ENCODE measurements at places on chromosomes 5 and 9. TPM values are rescaled to one million over a fixed set of nuclear protein-coding genes. Genes with fewer than 3 reads are reported as not detected.

Gene LRRTM2
- not detected for total RNA-seq

Gene SLC34A3
- total RNA-seq, result not detected

Gene DBH
- total RNA-seq, result not detected

Gene CDX1
- total RNA-seq, result not detected

Gene TSSK1B
- total RNA-seq, result 0.11 TPM

Gene CER1
- total RNA-seq, result not detected

Gene RNF180
- total RNA-seq, result 14.1 TPM

DNA sequence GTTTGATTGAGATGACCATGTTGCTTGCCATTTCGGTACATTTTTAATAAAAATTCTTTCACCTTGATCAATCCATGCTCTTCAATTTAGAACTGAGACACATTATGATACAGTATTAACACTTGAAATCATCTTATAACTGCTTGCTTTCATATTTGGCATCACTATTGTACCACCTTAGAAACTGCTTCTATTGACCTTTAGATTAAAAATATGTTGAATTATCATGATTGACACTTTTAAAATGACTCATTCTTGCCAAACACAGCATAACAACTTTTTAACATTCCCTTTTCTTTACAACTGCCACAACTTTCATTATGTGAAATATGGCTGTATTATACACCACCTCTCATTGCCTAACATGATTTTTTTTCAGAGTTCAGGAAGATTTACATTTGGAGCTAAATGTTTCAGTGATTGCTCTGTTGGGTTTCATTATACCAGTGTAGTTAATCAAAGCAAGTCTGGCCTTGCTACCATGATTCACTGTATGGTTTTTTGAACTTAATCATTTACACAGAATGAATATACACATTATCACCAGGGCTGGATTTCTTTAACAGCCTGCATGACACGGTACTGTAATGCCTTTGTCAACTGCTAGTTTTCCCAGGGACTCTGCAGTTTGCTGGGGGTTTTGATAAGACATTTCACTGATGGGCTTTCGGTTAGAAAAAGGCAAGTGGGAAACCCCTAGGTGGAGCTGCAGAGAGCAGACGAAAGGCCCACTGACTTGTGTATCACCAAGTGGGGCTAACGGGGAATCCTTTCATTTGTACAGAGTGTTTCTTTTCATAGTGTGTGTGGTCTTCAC, 93.6 kb upstream of the TLE4 start:
- no peak for DNase-seq
- no peaks in the 10 kb centered on the region for H3K27me3 ChIP-seq
- no peaks in the 10 kb centered on the region for H3K36me3 ChIP-seq
- no peaks in the 10 kb centered on the region for H3K4me1 ChIP-seq

DNA sequence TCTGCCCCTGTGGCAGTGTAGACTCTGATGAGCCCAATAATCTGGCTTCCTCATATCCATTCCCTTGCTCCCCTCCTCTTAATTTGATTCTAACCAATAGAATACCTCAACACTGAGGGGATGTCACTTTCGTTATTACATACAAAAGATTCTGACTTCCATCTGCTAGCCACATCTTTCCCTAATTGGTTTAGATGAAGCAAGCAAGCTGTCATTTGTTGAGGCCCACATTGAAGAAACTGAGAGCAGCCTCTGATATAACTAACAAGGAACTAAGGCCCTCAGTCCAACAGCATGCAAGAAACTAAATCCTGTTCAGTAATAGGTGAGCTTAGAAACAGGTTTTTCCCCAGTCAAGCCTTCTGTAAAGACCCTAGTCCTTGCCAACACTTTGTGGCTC, 5.8 kb downstream of the ADAMTS6 start:
- DNase-seq, result no peak
- no peak overlapping the region for H3K4me3 ChIP-seq
- H3K27me3 ChIP-seq, result no peaks in the 10 kb centered on the region
- no peaks in the 10 kb centered on the region for H3K36me3 ChIP-seq
- H3K27ac ChIP-seq, result no peak overlapping the region
- H3K4me1 ChIP-seq, result no peaks in the 10 kb centered on the region

GRCh38 chr5:112142769-112143270, 276.3 kb downstream of the EPB41L4A start:
- H3K27ac ChIP-seq, result no peak overlapping the region
- H3K4me3 ChIP-seq, result no peak overlapping the region
- no peaks in the 10 kb centered on the region for H3K27me3 ChIP-seq
- no peaks in the 10 kb centered on the region for H3K36me3 ChIP-seq
- peak; percentile 55 for DNase-seq

GRCh38 chr9:113558632-113559502, 95.3 kb downstream of the RGS3 start:
- peak overlapping the region; percentile 64 for H3K27ac ChIP-seq
- no peak overlapping the region for H3K4me3 ChIP-seq
- peaks cover 74% of the 10 kb centered on the region for H3K4me1 ChIP-seq
- DNase-seq, result peak; percentile 89
- no peaks in the 10 kb centered on the region for H3K27me3 ChIP-seq
- no peaks in the 10 kb centered on the region for H3K36me3 ChIP-seq

DNA sequence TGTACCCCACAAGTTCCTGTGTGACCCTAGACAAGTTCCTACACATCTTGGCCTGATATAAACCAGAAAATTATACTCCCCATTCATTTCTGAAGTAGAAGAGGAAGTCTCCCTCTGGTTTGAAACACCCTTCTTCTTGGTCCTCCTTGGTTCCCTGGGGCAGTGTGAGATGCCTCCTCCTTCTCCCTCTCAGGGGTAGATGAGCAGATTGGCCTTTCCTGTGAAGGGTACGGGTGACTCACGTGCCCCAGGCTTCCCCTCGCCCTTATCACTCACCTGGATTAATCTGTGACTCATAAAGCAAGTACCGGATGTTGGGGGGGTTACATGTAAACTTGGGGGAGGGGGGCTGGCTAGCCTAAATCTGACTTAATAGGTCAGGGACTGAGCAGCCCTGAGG, 11.1 kb upstream of the AQP3 start:
- no peaks in the 10 kb centered on the region for H3K36me3 ChIP-seq
- H3K4me1 ChIP-seq, result peaks cover 7% of the 10 kb centered on the region
- DNase-seq, result no peak
- H3K4me3 ChIP-seq, result no peak overlapping the region
- no peaks in the 10 kb centered on the region for H3K27me3 ChIP-seq

DNA sequence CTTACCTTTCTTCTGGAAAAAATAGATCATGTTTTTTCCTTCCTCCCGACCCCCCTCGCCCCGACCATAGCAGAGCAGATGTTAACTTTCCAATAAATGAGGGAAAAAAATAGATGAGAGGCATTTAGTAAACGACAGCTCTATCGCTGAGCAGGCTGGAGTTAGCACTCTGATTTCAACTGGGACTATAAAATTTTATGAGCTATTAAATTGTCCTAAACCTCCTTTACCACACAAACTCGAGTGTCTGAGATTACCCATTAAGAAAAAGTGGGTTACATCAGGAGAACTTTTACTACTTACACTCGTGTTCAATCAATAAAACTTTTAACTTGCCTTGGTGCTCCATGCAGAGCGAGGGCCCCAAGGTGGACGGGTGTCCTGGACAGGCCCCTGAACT, 59.8 kb upstream of the RNU6ATAC start:
- H3K4me1 ChIP-seq, result no peaks in the 10 kb centered on the region
- H3K36me3 ChIP-seq, result no peaks in the 10 kb centered on the region
- no peaks in the 10 kb centered on the region for H3K27me3 ChIP-seq
- no peak overlapping the region for H3K4me3 ChIP-seq

- no peak overlapping the region for H3K4me3 ChIP-seq
- DNase-seq, result no peak
- H3K27me3 ChIP-seq, result no peaks in the 10 kb centered on the region
- H3K36me3 ChIP-seq, result no peaks in the 10 kb centered on the region
These were observed 33.8 kb downstream of the FANCC start for GRCh38 chr9:95283673-95284072.

GRCh38 chr9:71793386-71794105, 25.2 kb upstream of the CEMIP2 start:
- H3K4me3 ChIP-seq, result no peak overlapping the region
- no peak for DNase-seq
- no peaks in the 10 kb centered on the region for H3K27me3 ChIP-seq

DNA sequence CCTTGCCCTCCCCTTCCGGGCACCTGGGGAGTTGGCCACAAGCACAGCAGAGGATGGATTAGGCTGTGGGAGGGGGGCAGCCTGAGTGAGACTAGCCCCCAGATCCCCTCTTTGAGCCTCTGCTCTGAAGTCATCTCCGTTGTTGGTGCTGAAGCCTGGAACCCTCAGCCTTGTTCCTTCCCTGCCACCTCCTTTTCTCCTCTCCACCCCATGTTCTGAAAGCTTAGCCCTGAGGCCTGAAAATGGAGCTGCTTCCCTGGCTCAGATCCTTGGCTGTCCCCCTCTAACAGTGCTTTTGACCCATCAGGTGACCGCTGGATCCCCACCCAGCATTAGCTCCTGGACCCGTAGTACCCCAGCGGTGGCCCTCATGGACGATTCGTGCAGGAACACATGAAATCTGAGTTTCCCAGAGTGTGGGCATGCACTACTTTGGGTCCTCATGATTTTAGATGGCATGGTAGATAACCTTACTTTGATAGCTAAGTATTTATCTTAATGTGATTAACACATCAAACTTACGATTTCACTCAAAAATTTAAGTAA, 21.6 kb upstream of the ANGPTL2 start:
- H3K27ac ChIP-seq, result no peak overlapping the region
- H3K4me1 ChIP-seq, result peaks cover 45% of the 10 kb centered on the region
- DNase-seq, result no peak
- no peak overlapping the region for H3K4me3 ChIP-seq

DNA sequence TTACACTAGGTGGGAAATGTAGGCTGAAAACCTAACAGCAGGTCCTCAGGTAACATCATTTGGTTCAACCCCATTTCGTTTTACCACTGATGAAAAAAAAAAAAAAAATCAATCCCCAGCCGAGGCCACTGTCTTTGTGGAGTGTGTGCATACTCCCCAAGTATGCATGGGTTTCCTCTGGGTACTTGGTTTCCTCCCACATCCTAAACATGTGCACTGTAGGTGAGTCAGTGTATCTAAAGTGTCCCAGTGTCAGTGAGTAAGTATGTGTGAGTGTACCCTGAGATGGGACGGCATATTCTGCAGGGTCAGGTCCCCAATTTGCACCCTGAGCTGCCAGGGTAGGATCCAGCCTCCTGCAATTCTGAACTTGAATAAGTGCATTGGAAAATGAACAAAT, 966.5 kb upstream of the DMAC1 start:
- H3K27me3 ChIP-seq, result no peaks in the 10 kb centered on the region
- no peaks in the 10 kb centered on the region for H3K4me1 ChIP-seq
- no peak overlapping the region for H3K4me3 ChIP-seq

DNA sequence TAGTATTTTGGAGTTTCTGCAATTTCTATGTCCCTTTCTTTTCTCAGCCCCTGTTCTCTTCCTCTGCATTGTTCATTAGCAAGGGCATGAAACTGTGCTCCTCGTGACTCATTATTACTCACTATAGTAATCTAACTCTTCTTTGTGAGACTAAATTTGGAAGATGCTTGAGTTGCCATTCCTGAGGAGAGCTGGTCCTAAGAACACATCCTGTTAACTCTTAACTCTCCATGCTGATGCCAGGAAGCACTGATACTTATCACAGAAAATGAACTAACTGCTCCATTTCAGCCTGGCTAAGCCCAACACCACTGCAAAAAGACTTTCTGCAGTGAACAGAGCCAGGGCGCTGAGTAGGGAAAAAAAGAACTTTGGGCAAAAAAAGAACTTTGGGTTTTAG, 10.6 kb upstream of the CSNK1A1 start:
- H3K4me3 ChIP-seq, result no peak overlapping the region
- H3K27ac ChIP-seq, result peak overlapping the region; percentile 84
- peak; percentile 34 for DNase-seq
- H3K27me3 ChIP-seq, result no peaks in the 10 kb centered on the region
- H3K4me1 ChIP-seq, result peaks cover 42% of the 10 kb centered on the region
- no peaks in the 10 kb centered on the region for H3K36me3 ChIP-seq

DNA sequence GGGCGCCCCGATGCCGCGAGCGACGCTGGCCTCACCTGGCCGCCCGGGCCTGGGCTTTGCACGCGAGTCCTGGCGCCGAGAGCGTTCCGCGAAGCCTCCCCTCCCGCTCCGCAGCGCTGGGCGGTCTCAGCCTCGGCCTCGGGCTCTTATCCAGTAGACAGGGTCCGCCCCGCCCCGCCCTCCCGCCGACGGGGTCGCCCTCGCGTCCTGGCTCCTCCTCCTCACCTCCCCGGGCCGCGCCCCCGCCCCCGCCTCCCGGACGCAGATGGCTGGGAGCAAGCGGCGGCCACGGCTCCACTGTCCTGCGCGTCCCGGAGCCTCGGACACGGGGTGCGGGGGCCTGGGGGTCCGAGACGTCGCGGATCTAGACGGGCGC, at the start of gene SLC6A3:
TSS of gene SLC6A3 (minus strand) at position 128 of the 376 bp plus-strand sequence. CDS start 2,243 bp downstream, outside the sequence.
- no peaks in the 10 kb centered on the region for H3K36me3 ChIP-seq
- H3K27me3 ChIP-seq, result peaks cover 31% of the 10 kb centered on the region
- peak within 1 kb of the TSS; percentile 31 for H3K4me3 ChIP-seq
- H3K27ac ChIP-seq, result no peak within 1 kb of the TSS

- peaks cover 32% of the 10 kb centered on the region for H3K4me1 ChIP-seq
- peaks cover 45% of the 10 kb centered on the region for H3K36me3 ChIP-seq
- no peak for DNase-seq
- no peaks in the 10 kb centered on the region for H3K27me3 ChIP-seq
These were observed 11.2 kb downstream of the ENC1 start for GRCh38 chr5:74629326-74629725.

- H3K36me3 ChIP-seq, result no peaks in the 10 kb centered on the region
- peak overlapping the region; percentile 64 for H3K27ac ChIP-seq
- peaks cover 26% of the 10 kb centered on the region for H3K27me3 ChIP-seq
- peak; percentile 44 for DNase-seq
- H3K4me1 ChIP-seq, result peaks cover 5% of the 10 kb centered on the region
These were observed 44.7 kb upstream of the NKD2 start for GRCh38 chr5:963673-964531.

DNA sequence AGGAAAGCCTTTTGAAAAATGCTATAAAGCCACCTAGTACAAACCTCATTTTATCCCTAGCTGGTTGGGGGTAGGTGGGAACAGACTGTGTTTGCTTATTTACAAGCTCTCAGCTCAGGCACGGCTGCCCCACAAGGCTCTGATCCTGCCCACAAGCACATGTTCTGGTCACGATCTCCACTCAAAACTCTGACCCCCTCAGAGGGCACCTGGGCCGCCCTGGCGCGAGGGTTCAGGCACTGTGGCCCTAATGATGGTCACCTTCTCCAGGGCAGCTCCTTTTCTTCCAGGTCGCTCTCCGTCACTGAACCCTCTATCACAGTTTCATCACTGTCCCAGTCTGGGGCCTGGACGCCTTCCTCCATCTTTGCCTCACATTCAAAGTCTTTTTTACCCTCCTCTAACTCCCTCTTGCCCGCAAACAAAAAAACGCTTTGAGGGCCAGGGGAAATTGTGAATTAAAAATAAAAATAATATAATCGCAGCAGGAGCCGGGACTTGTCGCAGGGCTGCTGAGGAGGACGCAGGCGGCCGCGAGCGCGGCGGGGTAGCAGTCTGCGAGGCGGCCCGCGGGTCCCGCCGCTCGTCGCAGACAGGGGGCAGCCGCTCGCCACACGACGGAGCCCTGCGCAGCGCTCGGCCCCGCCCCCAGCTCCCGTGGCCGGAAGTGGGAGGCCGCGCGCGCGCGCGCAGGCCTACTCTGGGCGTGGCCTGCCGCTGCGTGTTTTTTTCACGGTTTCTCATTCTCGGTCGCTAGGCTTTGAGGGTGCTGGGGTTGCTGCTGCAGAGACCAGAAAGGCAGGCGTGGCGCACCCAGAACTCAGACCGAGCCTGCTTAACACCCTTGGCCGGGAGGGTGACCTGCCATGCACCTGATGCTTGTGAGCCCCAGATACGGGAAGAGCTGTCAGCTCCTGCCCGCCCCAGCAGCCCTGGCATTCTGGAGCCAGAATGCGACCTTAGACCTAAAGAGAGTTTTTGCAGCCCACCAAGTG, at the start of gene ANKRD31:
TSS of gene ANKRD31 (minus strand) at position 557 of the 995 bp plus-strand sequence. CDS start at position 365, 192 bp downstream.
- peak; percentile 77 for DNase-seq
- H3K4me1 ChIP-seq, result peaks cover 11% of the 10 kb centered on the region
- no peaks in the 10 kb centered on the region for H3K36me3 ChIP-seq
- H3K27me3 ChIP-seq, result no peaks in the 10 kb centered on the region
- H3K27ac ChIP-seq, result peak within 1 kb of the TSS; percentile 51
